MCF 10A (cell line): ENCODE measurements at places on chromosomes 2 and 18. TPM values are rescaled to one million over a fixed set of nuclear protein-coding genes. Genes with fewer than 3 reads are reported as not detected.

DNA sequence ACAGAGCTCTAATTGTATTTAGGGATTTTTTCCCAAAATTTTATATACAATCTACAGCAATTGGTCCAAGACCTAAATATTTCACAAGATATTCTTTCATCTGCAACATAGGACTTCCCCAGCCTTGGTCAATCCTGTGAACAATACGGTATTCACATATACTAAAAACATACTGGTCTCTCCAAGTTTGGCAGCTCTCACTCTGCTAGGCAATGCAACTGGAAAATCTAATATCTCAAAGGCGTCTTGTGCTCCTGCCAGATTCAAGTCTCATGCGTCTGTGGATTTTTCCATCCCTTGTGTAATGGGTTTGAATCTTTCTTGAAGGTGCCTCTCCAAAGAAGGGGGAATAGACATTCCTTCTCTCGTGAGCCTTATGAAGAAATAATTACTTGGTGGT, 27.4 kb upstream of the MBOAT2 start:
- DNase-seq = peak; percentile 50

DNA sequence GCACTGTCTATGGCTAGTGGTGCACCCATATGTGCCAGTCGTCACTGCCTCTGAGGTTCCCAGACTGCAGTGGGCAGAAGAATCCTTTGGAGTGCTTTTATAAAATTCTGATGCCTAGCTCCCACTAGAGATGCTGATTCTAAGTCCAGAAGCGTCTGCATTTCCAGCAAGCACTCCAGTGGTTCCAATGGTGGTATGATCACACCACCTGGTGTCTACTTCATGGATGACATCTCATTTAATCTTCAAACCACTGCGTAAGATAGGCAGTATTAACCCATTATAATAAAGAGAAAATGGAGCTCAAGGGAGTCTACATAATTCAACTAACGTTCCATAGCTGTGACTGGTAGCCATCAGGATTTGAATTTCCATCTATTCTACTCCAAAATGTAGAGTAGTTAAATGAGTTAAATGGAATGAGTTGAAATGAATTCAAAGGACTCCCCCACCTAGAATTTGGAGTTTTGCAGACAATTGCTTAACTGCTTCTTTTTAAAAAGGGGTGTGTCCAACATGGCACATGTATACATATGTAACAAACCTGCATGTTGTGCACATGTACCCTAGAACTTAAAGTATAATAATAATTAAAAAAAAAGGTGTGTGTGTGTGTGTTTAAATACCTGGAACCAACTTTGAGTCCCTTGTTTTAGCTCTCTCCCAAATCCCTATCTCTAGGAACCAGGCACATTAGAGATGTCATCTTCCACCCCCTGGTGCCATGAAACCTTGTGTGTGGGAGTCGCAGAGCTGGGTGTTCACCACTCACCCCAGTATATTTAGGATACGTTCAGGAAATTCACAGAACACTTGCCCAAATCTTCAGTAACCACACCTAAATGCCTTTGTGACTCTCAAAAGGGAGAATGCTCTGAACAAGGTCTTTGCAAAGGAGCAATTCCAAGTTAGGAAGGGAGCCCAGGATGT, 14.1 kb downstream of the LAMA3 start:
- DNase-seq = peak; percentile 76

The ASXL3 gene
- total RNA-seq = not detected in 2 replicates

GRCh38 chr2:235552671-235553070, 58.8 kb downstream of the AGAP1 start:
- no peak for DNase-seq

The SLC39A10 gene
- 47.8 and 59.8 TPM in 2 replicates for total RNA-seq

The ARHGAP15 gene
- 0.61 TPM in 1 of 2 replicates, not detected in the other for total RNA-seq

DNA sequence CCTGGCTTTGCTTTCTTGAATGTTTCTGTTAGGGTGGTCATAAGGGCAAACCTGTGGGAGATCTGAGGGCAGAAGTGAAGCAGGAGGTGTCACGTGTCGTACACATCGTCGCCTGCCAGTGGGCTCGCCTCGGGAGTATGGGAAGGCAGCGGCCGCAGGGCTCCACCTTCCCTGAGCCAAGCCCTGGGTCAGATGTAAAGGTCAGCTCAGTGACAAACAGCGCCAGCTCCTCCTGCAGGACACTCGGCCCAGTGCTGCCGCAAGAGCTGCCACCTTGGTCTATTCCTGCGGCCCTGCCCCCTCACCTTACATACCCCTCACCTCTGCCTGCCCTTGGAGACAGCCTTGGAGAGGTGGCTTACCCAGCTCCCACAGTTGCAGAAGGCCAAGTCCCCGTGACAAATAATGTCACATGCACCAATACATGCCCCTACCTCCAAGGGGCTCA, 64.2 kb downstream of the PSMG2 start:
- no peak for DNase-seq

DNA sequence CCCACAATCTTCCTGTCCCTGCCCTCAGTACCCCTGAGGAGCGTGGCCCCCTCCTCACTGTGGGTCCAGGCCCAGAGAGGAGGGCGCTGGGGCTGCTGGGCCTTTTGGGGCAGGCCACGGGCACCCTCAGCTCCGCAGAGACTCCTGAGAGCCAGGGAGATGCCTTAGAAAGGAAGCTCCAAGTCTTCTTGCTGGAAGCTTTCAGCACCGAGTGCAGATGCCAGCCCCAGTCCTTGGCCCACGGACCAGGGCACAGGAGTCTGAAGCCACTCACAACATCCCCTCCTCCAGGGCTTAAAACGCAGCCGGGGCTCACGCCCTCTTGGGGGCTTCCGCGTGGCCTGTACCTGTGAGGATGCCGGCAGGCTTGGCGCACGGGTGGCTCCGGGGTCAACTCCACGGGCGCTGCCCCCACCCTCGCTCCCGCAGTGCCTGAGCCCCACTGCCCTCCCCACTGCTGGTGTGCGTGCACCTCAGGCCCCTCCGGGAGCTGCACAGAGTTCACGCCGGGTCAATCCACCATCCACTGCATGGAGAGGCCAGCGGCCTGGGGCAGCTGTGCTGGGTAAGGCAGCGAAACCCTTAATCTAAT, 72.1 kb upstream of the CTDP1 start:
- no peak for DNase-seq

DNA sequence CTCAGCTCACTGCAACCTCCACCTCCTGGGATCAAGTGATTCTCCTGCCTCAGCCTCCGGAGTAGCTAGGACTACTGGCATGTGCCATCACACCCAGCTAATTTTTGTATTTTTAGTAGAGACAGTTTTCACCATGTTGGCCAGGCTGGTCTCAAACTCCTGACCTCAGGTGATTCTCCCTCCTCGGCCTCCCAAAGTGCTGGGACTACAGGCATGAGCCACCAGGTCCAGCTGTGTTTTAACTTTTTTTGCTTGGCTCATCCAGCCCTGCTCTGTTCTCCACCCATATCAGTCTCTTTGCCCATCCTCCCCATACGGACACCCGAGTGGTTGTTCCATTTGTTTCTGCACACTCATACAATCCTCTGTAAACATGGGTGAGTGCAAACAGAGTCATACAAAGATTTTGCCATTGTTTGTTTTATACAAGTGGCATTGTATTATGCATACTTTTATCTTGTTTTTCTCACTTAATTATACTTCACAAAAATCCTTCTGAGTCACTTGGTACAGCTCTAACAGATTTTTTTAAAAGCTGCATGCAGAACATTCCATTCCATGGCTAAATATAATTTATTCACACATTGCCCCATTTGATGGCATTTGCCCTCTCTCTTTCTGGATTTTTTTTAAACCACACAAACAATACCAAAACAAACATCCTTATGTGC, 5.3 kb downstream of the APOB start:
- peak; percentile 38 for DNase-seq

DNA sequence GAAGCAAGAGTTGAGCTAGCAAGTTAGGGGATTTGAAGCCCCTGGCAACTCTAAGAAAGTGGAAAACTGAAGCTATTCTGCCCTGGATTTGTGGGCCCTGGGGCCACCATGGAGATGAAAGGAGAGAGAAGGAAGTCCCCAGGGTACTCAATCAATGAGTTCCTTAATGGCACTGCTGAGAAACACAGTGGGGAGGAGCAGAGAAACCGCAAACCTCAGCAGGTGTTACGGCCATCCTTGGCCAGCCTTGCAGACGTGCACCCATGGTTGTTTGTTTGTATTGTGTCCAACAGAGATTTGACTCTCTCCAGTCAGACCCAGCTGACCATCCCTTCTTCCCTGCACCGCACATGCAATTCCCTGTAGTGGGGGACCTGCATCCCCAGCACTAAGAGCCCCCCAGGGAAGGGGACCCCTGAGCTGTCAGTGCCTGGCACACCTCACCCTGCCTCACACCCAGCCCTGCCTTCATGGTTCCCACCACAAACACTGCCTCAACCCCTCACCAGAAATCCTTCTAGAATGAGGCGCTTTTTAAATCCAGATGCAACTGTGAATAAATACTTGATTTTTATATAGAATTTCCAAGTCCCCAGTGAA, 255.3 kb downstream of the SH3BP4 start:
- no peak for DNase-seq

- DNase-seq = no peak
Observed at GRCh38 chr2:86223140-86223926, 24.1 kb downstream of the MRPL35 start.

The CCDC178 gene
- total RNA-seq = 0.19 TPM in 1 of 2 replicates, not detected in the other

The SNRPD1 gene
- total RNA-seq = 108 and 110 TPM in 2 replicates

The GALR1 gene
- total RNA-seq = not detected in 2 replicates
